ENCODE measurements at places on chromosomes 6 and 20. TPM values are rescaled to one million over a fixed set of nuclear protein-coding genes. Genes with fewer than 3 reads are reported as not detected.

The DOK5 gene
- total RNA-seq = 2.5 TPM

GRCh38 chr20:48718786-48719578, 108.8 kb downstream of the PREX1 start:
- no peak for DNase-seq

DNA sequence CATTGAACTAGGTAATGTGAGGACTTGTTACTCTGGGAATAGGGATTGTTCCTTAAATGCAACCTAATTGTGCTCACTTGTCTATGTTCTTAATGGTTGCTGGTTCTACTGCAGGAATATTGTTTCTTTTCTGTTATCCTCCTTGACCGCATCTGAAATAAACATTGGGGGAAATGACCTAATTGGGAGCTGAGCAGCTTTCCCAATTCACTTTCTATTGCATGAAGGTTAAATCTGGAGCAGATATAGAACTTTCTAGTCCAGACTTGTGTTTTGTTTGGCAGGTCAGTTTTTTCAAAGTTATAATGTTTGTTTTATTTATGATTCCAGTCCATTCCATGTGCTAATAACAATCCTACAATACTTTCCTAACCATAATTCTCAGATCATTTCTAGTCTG, 981.0 kb upstream of the CITED2 start:
- DNase-seq = no peak

- DNase-seq = no peak
Observed at GRCh38 chr20:50627747-50628146, 63.6 kb downstream of the RIPOR3 start.

The SRMS gene
- total RNA-seq = not detected

- no peak for DNase-seq
Observed at GRCh38 chr6:31321820-31322219, 35.2 kb downstream of the HLA-B start.

DNA sequence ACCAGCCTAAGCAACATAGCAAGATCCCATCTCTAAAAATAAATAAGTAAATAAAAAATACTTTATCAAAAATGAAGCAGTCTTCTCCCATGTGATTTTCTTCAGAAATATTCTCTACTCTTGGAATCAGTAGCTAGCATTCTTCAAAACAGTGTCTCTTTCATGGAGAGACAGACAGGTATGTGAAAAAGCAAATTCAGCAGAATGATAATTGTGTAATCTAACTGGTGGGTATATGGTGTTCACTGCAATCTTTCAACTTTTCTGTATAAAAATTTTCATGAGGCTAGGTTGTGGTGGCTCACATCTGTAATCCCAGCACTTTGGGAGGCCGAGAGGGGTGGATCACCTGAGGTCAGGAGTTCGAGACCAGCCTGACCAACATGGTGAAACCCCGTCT, 7.9 kb downstream of the MRS2 start:
- no peak for DNase-seq

- no peak for DNase-seq
Observed at GRCh38 chr6:133888929-133889556, at the start of gene TCF21. TSS of gene TCF21 (plus strand) at chr6:133889113. CDS start at chr6:133889398, 285 bp downstream.

DNA sequence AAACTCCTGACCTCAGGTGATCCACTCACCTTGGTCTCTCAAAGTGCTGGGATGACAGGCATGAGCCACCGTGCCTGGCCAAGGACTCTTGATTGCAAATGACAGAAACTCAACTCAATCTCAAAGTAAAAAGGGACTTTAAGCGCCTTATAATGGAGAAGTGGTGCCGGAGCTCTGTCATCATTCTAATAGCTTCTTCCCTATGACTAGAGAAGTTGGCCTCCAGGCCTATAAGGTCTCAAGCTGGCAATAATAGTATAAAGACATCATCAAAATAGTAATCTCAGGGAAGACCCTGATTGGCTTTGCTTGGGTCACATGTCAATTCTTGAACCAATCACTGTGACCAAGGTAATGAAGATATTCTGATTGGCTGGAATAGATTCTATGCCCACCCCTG, 8.5 kb upstream of the KIAA1755 start:
- no peak for DNase-seq

DNA sequence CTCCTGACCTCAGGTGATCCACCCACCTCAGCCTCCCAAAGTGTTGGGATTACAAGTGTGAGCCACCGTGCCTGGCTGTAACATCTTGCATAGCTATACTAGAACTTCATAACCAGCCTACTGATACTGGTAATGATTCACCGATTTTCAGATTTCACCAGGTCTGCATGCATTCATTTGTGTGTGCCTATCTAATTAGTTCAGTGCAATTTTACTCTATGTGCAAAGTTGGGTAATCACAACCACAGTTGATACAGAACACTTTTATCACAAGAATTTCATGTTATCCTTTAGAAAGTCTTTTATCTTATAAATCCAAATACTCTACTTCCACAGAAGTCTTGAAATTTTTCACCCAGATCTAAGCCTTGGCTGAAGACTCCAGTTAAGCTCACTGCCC, 22.2 kb downstream of the FASTKD5 start:
- no peak for DNase-seq

DNA sequence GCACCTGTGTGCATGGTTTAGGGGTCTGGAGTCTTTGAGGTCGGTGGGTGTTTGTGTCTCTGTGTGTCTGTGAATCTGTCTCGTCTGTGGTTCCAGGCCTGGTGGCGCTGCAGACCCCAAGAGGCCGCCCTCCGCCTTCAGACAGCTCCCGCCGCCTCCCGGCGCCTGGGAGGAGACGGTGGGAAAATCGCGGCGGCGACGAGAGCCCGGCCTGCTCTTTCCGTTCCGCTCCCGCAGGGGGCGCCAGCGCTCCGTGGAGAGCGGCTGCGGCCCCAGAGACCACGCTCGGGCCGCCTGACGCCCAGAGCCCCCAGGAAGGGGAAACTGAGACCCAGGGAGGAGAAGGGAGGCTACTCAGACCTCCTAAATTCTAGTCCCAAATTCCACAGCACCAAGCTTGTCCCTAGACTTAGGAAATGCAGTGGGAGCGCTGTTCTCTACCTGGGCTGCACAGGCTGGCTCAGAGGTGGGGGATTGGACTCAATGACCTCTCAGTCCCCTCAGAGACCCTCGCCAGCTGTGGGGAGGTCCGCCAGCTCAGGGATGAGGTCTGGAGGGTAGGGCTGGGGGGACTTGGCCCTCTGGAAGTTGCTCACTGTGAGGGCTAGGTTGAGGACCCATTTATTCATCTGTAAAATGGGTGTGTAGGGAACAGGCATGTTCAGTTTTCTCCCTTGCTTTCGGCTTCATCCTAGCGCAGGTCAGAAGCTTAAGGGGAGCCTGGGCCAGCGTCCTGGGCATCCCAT, 36.9 kb upstream of the BLCAP start:
- peak; percentile 72 for DNase-seq

Measured in vagina (tissue), 2 donors.